ENCODE measurements at places on chromosomes 6 and 20. TPM values are rescaled to one million over a fixed set of nuclear protein-coding genes. Genes with fewer than 3 reads are reported as not detected.

The C6orf118 gene
- total RNA-seq = not detected

The ATP9A gene
- 27.6 TPM for total RNA-seq

The HLA-DRB5 gene
- 27.1 TPM for total RNA-seq

The RSPH9 gene
- total RNA-seq = 0.21 TPM

- DNase-seq = no peak
Measured at GRCh38 chr20:63372971-63373885, 12.1 kb upstream of the CHRNA4 start.

DNA sequence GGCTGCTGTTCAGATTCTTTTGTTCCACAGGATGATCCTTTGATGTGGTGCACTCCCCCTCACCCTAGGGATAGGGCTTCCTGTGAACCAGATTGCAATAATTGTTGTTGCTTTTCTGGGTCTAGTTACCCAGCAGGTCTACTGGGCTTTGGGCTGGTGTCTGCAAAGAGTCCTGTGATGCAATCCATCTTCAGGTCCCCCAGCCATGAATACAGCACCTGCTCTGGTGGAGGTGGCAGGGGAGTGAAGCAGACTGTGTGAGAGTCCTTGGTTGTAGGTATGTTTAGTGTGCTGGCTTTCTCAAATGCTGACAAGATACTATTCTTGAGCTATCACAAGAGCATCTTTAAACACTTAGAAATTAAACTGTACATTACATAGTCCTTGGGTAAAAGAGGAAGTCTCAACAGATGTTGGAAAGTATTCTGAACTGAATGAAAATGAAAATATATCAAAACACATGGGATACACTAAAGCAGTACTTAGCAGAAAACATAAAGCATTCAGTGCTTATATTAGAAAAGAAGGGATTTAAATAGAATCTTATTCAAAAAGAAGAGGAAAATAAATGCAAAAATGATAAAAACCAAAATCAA, 49.1 kb upstream of the CCR6 start:
- no peak for DNase-seq

GRCh38 chr6:108080010-108080780, 5.7 kb upstream of the OSTM1 start:
- DNase-seq = no peak

DNA sequence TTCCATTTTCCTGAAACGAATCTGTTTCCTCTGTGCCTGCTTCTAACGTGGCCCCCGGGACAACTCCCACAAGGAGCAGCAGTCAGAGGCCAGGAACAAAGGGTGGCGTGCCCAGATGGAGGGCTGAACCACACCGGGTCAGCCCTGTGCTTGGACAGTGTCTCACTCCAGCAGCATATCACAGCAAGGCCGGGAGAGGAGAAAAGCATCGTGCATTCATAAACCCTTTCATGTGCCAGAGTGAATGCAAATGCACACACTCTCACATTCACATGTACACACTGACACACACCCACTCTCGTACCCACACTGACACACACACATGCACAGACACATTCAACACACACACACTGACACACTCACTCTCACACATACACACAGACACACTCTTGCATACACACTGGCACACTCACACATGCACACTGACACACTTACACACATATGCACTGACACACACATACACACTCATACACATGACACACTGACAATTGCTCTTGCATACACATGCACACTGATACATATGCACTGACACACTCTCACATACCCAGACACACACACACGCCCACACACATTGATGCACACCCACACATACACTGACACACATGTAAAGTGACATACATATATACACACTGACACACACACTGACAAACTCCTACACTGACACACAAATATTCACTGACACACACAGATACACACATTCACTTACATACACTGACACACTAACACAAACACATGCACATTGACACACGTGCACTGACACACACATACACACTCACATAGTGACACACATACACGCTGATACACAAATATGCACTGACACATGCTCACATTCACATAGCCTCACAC, 237.0 kb downstream of the LRFN2 start:
- no peak for DNase-seq

GRCh38 chr6:12474167-12475140, 184.3 kb downstream of the EDN1 start:
- no peak for DNase-seq

- peak; percentile 42 for DNase-seq
Measured at GRCh38 chr6:130018744-130019325, 454 bp downstream of the L3MBTL3 start.

DNA sequence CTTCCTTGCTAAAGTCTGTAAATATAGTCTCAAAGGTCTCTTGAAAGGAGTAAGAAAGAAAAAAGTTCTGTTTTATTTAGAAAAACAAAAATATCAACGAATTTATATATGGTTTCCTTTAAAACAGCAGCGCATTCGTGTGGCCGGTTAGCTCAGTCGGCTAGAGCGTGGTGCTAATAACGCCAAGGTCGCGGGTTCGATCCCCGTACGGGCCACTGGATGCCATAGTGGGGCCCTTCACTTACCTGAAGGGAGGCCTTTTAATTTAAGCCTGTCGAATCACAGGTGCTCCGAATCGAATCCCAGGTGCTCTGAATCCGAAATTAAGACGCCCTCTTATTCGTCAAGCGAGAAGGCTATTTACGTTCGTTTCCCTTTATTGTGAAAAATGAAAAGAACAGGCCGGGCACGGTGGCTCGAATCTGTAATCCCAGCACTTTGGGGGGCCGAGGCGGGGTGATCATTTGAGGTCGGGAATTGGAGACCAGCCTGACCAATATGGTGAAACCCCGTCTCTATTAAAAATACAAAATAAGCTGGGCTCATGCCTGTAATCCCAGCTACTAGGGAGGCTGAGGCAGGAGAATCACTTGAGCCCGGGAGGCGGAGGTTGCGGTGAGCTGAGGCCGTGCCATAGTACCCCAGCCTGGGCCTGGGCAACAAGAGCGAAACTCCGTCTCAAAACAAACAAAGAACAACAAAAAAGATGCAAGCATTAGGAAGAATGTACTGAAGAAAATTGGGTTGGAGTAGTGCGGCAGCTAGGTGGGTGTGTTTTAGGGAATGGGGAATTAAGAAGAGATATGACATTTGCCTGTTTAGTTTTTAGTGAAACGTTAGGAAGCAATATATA, 195.8 kb upstream of the ZNF184 start:
- DNase-seq = no peak

GRCh38 chr6:119276211-119276610, 73.3 kb downstream of the MAN1A1 start:
- no peak for DNase-seq

- no peak for DNase-seq
Measured at GRCh38 chr20:37895166-37895565, 7.8 kb upstream of the VSTM2L start.

DNA sequence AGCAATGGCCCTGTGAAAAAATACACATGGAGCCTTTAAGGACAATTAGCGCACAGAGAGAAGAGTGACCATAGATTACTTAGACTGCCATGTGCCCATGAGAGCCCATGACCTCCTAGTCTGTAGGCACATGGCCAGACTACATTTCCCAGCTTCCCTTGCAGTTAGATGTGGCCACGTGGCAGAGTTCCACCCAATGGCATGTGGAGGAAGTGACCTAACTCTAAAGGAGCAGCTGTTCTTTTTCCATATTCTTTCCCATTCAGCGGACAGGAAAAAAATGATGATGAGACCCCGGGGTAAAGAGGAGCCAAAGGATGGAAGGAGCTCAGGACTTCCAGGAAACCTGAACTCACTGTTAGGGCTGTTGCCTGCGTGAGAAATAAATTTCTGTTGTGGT, 116.6 kb downstream of the CBLN4 start:
- DNase-seq = no peak

GRCh38 chr6:93293872-93294271, 125.5 kb downstream of the EPHA7 start:
- DNase-seq = no peak

All from left cardiac atrium (tissue), 4 donors.